WTC11 (cell line): ENCODE measurements at places on chromosomes 12 and 14. TPM values are rescaled to one million over a fixed set of nuclear protein-coding genes. Genes with fewer than 3 reads are reported as not detected.

GRCh38 chr12:117045160-117046010 is 53.8 kb downstream of the TESC start:
- H3K27ac ChIP-seq: no peak overlapping the region; the same call in 1 of the 2 replicates
- peaks cover 38% of the 10 kb centered on the region for H3K4me1 ChIP-seq
- no peak overlapping the region for H3K4me3 ChIP-seq
- H3K27me3 ChIP-seq: no peaks in the 10 kb centered on the region
- no peak for DNase-seq

DNA sequence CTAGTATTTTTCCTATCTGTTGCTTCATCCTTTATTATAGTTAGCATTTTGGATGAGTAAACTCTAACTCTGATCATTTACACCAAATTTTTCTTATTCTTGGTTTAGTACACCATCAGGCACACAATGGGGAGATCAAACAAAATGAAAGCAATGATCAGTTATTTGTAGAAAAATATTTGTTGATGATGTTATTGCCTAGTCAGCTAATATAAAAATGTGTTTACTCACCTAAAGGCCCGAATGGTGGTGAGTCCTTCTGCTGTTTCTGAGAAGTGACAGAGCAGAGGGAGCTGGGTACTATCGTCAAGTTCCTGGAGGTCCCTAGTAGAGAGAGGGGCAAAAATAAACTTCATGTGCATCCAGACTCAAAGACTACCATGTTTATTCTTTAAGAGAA is 63.3 kb upstream of the KCNJ8 start:
- no peak for DNase-seq
- no peaks in the 10 kb centered on the region for H3K4me1 ChIP-seq
- no peak overlapping the region for H3K4me3 ChIP-seq
- no peaks in the 10 kb centered on the region; the same call in 1 of the 2 replicates for H3K27me3 ChIP-seq

DNA sequence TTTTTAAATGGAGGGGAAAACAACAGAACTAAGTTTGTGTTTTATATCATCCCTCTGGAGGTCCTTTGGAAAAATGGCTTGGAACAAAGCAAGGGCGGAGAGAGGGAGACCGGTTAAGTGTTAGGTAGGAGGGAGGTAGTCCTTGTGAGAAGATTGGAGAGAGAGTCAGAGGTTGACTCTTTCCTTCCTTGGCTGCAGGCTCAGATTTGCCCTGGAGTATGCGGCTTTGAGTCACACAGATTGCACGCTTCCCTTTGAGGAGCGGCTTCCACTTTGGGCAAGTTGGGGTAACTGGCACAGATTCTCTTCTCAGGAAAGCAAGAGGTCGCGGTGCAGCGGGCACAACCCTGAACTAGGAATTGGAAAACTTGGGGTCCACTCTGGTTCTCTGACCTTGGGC is 9.9 kb downstream of the SOCS2 start:
- peaks cover 12% of the 10 kb centered on the region for H3K36me3 ChIP-seq
- no peak overlapping the region for H3K27ac ChIP-seq
- H3K27me3 ChIP-seq: no peaks in the 10 kb centered on the region
- H3K4me3 ChIP-seq: no peak overlapping the region
- DNase-seq: no peak

LRR1 gene
- total RNA-seq: 32.5 to 42.6 TPM (median 32.8 TPM) in 3 replicates

DNA sequence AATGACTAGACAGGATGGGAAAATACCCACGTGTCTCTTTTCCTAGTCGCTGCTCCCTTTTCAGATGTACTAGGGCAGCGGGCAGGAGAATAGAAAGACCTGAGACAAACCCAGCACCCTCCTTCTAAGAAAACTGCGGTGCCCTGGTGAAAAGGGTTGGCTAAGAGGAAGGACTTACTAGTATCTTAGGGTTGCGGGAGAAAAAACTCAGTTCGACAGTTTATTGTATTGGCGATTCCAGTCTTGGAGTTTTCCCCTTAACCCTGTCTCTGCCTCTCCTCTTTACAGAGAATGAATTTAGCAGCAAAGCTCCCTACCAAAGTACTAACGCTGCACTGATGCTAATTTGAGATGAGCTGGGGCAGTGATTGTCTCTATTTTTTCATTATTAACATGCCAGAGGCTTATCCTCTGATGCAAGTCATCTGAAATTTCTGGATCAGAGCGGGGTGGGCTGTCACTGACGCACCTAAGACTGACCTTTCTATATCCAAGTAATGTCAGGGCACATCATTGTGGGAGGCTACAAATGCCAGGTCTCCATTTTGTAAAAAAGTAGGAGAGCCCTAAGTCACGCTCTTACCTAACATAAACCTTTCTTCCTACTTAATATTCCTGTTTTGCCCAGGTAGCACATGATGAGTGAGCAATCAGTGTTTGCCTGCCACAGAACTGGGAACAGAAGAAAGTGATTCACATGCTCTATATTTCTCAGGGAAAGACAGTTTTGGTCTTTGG is 916 bp upstream of the PAWR start:
- H3K36me3 ChIP-seq: peaks cover 33% of the 10 kb centered on the region
- H3K4me1 ChIP-seq: peaks cover 26% of the 10 kb centered on the region
- peak overlapping the region; percentile 99 for H3K27ac ChIP-seq
- peak overlapping the region; percentile 84 for H3K4me3 ChIP-seq
- no peaks in the 10 kb centered on the region; the same call in 1 of the 2 replicates for H3K27me3 ChIP-seq

DNA sequence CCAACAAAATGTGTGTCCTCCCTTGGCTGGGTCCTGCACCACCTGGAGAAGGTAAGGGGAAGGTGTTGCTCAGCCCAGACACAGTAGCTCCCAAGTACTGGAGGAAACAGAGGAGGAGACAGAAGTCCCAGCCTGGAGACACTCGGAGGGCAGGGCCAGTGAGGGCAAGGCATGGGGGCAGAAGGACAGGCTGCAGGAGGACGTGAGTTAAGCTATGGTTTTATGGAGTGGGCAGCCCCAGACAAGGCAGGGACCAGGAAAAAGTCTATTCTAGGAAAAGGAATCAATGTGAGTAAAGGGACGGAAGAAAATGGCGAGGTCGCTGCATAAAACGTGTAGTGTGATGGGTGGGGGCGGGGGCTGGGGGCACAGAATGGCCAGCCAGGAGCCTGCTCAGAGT is 210.1 kb upstream of the DIO3 start:
- peaks cover 9% of the 10 kb centered on the region for H3K4me1 ChIP-seq
- H3K27ac ChIP-seq: no peak overlapping the region
- DNase-seq: no peak

GRCh38 chr12:6458281-6459003 is 6.6 kb downstream of the TAPBPL start:
- H3K36me3 ChIP-seq: peaks cover 26% of the 10 kb centered on the region
- H3K4me3 ChIP-seq: no peak overlapping the region
- H3K27me3 ChIP-seq: no peaks in the 10 kb centered on the region
- peaks cover 4% of the 10 kb centered on the region for H3K4me1 ChIP-seq
- no peak for DNase-seq

DNA sequence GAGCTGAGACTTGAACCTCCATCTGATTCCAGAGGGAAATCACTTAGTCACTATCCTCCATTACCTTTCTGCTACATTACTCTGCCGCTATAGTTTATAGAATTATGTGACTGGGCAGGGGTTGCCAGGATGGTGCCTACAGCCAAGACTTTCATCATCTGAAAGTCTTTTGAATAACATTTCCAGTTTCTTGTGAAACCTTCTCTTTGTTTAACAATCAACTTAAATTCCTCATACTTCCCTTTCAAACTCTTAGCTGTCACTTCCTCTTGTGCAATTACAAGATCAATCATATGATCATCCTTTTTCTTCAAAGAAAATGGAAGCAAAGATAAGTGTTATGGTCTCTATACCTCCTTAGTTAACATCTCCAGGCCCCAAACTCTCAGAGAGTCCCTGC is 25.4 kb upstream of the PELI2 start:
- H3K27me3 ChIP-seq: no peaks in the 10 kb centered on the region
- no peak for DNase-seq
- H3K27ac ChIP-seq: no peak overlapping the region

GRCh38 chr14:31802838-31803237 is 241.6 kb downstream of the NUBPL start:
- no peak overlapping the region for H3K4me3 ChIP-seq
- H3K27me3 ChIP-seq: no peaks in the 10 kb centered on the region
- peaks cover 11% of the 10 kb centered on the region for H3K4me1 ChIP-seq
- H3K27ac ChIP-seq: no peak overlapping the region

- no peak overlapping the region for H3K4me3 ChIP-seq
- H3K27ac ChIP-seq: no peak overlapping the region
- no peaks in the 10 kb centered on the region for H3K27me3 ChIP-seq
Observed at GRCh38 chr14:42719391-42719790, 1112.7 kb downstream of the LRFN5 start.

- H3K36me3 ChIP-seq: no peaks in the 10 kb centered on the region
- H3K27ac ChIP-seq: peak overlapping the region; percentile 42; the same call in 1 of the 2 replicates
- no peak for DNase-seq
- H3K4me3 ChIP-seq: no peak overlapping the region
- no peaks in the 10 kb centered on the region for H3K27me3 ChIP-seq
Observed at GRCh38 chr12:108685469-108686260, 45.7 kb downstream of the CORO1C start.
